Activated CD8-positive, alpha-beta memory T cell treated with anti-CD3 and anti-CD28 coated beads for 1 hour (primary cell): ENCODE measurements at places on chromosomes 16 and 17.

- DNase-seq, result no peak
Measured at GRCh38 chr16:7511549-7512260, 179.1 kb downstream of the RBFOX1 start.

DNA sequence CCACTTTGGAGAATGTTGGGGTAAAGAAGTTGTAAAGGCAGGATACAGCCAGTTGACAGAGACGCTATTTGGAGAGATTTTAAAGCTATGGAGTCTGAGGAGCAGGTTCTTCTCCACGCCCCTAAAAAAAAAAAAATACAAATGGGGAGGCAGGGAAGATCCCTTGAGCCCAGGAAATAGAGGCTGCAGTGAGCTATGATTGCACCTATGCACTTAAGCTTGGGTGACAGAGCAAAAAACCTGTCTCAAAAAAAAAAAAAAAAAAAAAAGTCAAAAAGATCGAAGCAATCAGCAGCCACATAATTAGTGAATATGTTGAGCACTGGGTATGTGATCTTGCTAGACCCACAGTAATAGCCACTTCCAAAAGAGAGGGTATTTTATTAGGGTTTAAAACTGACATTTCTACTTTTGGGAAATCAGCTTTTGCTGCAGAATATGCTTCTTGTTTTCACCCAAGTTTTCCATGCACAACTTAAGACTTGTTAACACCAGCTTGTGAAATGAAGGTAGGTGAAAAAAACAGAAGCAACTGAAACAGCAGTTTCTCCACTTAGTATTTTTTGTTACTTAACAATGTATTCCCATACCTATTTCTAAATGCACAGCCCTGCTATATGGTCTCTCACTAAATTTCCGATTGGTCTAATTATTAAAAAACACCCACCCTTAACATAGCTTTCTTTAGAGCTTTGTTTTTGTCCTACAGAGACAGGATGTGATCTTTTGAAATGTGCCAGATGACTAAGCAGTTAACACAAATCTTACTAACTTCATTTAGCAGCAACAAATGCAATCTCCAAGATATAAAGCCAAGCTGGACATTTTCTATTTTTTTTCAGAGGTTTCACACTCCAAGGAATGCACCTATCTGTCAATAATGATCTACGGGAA, 2.5 kb upstream of the ARL6IP1 start:
- no peak for DNase-seq

DNA sequence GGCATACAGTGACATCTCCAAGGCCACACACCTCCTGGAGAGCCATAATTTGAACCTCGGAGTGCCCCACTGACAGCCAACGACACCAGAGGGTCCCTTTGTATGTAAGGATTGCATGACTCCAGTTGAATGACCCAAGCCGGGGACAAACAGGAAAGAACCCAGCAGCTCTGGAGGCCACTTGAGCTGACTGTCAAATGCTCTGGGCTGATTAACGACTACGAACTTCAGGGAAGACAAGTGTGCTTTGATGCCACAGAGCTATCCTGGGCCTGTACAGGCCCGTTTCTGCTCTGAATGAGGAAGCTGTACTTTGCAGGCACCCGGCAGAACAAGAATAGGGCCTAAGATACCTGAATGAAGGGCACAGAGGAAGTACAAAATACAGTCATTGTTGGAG, 404.6 kb downstream of the SLC39A11 start:
- DNase-seq, result no peak

GRCh38 chr17:58327363-58328194, 1.0 kb downstream of the TSPOAP1 start:
- no peak for DNase-seq

DNA sequence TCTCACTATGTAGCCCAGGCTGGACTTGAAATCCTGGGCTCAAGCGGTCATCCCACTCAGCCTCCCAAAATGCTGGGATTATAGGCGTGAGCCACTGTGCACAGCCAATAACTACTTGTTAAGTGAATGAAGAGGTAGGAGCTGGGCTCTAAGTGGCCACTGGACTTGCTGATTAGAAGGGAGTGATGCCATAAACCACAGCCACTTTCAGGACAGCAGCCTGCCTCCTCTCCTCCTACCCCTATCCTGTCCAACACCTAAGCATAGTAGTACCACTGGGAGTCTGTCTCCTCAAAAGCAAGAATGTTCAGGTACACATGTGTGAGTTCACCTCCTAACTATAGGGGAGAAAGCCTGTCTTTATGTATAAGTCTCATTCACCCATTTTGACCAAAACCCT, 12.2 kb upstream of the COG7 start:
- no peak for DNase-seq

DNA sequence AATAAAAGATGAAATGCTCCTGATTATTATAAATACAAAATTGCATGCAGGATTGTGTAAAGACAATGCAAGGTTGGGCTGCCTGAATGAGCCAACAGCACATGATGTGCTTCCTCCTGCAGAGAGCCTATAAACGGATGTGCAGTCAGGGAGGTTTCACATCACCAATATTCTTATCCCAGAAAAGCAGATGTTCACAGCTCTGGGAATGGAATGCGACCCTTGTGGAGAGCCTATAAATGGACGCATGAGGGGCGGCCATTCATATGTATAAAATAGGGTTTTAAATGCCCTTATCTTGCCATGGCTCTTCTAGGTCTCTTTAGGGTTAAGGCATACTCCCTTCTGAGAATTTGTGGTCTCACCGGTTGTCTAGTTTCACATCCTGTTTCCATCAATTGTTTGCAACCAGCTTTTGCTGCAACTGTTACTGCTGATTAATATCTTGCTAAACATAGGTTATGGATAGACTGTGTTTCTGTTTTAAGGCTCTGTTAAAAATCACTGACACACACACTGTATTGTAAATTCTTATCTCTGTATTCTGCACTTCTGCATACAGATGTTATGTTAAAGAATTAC, 31.9 kb downstream of the SLFN11 start:
- DNase-seq, result no peak

- DNase-seq, result no peak
Measured at GRCh38 chr17:4369557-4370230, 3.2 kb upstream of the UBE2G1 start.

GRCh38 chr16:27448532-27449433, 46.8 kb downstream of the IL21R start:
- DNase-seq, result no peak

DNA sequence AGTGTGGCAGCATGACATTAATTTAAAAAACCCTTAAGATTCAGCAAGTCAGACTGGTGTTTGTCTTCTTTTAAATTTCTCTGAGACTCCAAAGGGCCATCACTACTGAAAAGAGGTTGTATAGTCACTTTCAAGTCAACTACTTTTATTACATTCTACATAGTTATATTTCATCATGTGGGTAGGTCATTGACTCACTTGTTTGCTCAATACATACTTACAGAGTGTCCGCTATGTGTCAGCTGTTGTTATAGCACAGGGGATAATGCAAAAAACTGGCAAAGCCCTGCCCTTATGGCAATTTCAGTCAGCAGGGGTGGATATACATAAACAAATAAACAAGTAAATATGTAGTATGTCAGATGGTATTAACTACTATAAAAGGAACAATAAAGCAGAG, 2.5 kb upstream of the MYH4 start:
- DNase-seq, result no peak

DNA sequence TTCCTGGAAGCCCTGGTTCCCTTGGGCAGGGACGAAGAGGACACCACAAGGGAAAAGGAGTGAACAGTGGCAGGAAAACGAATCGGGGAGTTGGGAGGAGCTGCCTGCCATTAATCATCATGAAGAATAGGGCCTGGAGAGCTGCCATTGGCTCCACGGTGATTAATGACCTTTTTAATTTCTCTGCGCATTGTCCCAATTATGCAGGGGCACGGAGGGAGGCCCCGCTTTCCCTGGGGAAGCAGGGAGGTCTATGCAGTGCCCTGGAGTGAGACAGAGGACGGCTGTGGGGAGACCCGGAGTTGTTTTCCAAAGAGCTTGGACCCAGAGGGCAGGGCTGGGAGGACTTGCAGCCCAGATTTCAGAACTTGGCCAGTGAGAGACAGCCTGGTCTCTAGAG, 338.9 kb upstream of the C16orf82 start:
- no peak for DNase-seq

GRCh38 chr16:30748634-30749445, 615 bp downstream of the PHKG2 start:
- DNase-seq, result no peak

DNA sequence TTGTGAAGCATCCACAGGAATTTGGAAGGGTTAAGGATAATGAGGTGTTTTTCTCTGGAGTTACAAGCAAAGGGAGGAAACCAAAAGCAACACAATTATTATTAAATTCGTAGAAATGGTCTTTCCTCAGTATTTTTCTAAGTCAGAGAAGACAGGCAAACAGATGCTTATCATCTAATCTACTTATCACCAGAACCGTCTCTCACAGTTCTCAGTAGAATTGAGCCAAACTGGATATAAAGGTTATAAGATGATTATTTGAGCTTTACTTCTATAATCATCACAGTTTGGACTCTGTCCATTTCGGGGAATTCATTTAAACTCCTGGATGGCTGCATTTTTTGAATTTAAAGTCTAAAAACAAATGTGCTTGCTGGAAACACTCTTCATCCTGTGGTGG, 245.0 kb downstream of the KCNJ2 start:
- no peak for DNase-seq

DNA sequence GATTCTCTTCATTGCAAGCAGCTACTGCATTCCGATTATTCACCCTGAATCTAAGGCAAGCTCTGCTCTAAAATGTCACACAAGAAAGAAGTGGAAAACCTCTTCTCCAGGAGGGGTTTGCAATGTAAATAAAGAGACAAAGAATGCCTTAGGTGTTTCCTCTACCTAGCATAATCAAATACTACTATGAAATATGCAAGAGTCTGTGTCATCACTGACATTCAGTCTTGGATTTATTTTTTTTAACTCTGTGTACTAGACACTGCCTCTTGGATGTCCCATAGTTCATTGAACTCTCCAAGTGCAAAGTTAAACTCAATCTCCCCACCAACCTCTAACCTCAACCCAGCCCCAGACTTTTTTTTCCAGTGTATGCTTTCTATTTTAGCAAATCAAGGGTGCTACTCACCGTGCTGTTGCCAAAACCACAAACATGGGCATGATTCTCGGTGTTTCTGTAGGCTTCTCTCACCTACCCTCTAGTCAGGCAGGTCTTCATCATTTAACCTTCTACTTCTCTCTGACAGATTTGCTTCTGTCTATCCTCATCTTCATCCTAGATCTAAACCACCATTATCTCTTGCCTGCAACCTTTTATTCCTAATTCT, 329.1 kb downstream of the CDH13 start:
- no peak for DNase-seq

DNA sequence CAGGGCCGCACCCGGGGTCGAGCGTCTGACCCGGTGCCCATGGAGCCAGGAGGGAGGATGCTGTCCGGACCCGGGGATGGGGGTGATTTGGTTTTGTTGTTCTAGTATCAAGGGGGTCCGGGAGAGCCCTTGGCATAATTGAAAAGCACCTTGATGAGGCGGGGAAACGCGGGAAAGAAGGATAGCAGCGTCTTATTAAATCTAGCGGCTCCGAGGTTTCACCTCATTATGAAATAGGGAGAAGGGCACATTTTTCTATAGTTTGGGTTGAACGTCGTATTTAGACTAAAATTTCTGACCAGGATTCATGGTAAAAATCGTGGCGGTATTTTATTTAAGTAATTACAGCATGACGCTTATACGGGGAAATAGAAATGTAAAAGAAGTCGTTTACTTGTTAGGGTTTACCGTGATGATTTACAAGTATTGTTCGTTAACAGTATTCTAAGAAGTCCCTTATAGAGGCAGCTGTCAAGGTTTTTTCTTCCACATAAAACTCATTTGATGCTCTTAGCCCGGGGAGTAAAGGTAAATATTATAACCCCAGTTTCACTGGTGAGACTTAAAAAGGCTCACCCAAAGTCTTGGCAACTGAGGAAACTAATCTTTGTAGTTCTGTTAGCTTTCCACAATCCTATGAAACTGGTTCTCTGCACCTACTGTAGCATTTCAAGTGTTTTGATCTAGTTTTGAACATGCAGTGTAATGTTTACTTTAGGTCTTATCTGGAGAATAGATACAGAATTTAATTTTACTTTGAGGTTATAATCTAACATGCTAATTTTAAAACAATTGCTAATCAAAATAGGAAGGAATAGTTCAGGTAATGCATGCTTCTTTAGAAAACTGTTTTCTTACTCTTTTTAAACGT, 756 bp downstream of the LUC7L3 start:
- DNase-seq, result no peak

DNA sequence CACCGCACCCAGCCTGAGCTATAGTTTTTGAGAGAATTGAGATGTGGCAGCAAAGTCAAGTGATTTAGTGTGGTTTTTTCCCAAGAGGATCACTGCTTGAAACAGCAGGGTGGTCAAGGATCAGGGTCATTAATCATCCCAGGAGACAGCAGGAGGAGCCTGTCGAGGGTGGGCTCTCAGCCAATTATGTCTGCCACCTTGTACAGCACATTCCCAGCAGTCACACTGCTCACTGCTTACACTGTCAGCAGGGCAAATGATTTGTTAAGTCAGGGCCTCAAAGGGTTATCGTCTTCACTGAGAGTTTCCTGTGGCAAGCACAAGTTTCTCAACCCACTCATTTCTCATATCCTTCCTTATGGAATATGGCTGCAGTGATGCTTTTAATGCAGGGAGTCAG, 13.2 kb downstream of the B3GNT9 start:
- DNase-seq, result no peak

DNA sequence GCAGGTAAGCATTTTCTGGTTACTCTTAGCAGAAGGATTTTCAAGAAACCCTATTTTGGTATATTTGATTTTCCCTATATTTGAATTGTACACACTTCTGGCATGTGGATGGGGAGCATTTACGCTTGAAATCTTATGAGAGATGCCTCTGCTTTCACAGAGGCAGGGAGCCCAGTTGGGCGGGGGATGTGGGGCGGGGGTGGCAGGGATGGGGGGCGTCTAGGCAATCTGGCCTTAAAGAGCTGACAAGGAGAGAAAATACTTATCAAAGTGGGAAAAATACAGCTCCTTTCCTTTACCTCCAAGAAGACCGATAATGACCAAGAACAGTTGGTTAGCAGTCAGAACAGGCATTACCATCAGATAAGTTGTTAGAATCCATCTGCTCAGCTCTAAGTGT, 79.1 kb upstream of the NUDT7 start:
- DNase-seq, result no peak

- no peak for DNase-seq
Measured at GRCh38 chr17:59827721-59828477, 64.8 kb downstream of the TUBD1 start.

GRCh38 chr17:83074486-83075223, 4.8 kb upstream of the METRNL start:
- no peak for DNase-seq
